Thymus (tissue), 14 donors: ENCODE measurements at places on chromosomes 12 and 14.

DNA sequence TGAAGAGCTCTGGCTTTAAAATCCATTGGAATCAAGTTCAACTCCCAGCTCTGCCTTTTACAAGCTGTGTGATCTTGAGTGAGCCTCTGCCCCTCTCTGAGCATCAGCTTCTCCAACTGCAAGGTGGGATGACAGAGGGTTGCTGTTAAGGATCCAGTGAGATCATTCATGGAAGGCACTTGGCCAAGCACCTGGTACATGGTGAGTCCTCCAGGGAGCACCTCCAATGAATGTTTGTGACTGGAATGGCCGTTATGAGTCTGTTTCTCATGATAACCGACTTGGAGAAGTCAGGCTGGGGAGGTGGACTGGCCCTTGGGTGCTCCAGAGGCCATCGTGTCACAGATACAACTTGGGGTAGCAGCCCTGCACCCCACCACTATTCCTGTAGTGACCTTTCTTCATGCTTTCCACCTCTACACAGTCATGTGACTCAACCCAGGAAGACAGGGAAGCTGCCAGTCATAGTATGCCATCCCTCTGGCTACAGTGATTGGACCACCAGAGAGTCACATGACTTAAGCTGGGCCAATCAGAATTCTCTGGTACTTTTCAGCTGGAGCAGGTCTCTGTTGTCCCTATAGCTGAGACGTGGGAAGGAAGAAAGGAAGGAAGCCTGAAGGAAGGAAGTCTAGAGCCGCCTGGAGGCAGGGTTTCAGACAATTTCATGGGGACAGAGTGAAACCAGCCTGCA lies 146.5 kb upstream of the MYL2 start:
- DNase-seq = peak; percentile 9

DNA sequence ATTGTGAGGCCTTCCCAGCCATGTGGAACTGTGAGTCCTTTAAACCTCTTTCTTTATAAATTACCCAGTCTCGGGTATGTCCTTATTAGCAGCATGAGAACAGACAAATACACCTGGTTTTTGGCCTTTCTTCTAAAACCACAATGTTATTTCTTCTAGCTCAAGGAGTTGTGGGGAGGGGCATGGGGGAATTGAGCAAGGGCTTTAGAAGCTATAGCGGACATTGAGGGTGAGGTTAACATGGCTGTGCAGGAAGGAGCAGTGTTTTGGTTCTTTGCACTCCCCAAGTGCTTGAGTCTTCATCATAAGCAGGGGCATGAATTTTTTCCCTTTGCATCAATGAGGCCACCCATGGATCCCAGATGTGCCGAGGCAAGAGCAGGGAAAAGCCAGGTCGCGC lies 86.8 kb downstream of the SPRING1 start:
- no peak for DNase-seq

- no peak for DNase-seq
Observed at GRCh38 chr14:92323011-92323915, at the start of gene SLC24A4. Gene SLC24A4, plus strand, starts transcription at chr14:92323165. Its CDS starts 666 bp downstream, at chr14:92323831.

GRCh38 chr14:104931771-104932675 lies 7.3 kb downstream of the PLD4 start:
- DNase-seq = no peak

DNA sequence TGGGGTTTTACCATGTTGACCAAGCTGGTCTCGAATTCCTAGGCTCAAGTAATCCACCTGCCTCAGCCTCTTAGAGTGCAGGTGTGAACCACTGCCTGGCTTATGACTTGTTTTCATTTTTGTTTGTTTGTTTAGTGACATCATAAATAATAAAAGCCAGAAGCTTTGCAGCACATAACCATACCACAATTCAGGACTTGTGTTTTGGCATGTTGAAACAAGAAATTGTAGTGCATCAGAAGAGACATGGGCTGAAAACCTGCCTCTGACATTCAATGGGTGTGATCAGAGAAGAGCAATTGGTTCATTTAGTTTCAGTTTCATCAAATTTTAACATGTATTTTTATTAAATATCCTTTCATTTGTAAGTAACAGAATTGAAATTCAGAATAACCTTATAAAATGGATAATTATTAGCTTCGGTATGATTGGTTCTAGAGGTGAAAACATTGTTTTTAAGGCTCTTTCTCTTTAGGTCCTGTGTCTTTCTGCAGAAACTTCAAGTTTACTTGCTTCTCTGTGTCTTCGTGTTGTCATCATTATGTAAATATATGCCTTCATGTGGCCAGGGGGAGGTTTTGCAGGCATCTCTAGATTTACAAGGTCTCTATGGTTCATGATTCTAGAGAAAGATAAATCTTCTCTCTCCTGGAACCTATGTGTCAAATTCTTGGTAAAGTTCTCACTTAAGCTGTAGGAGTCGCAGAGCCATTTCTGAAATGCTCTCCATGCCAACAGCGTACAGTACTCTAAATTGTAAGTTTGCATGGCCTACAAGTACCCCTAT lies 312.0 kb downstream of the KCNC2 start:
- DNase-seq = no peak

GRCh38 chr12:94586589-94587259 lies 63.6 kb downstream of the TMCC3 start:
- no peak for DNase-seq

- no peak for DNase-seq
Observed at GRCh38 chr12:79370021-79370420, 320.7 kb downstream of the PAWR start.

DNA sequence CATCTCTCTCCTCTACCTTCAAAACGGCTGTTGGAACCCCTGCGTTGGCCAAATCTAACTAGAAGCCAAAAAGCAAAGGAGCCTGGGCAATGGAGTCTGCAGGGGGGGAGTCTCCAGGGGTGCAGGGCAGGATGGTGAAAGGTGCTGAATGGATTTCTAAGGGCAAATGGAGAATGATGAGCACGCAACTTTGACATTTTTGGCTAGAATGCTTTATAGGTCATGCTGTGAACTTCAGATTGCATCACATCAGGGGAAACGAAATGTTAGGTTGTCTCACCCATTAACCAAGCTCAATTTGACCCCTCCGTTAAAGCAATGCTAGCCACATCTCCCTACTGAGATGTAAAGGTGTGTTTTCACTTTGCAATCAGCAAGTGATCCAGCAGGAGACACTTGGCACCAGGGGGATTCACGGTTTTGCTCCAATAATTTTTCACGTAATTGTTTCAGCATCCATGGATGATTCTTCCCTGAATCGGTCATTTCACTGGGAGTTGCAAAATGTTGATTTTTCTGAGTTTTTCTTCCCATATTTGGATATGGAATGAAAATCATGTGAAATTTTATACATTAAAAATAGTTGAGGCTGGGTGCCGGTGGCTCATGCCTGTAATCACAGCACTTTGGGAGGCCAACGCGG lies 78.0 kb upstream of the MDM1 start:
- DNase-seq = no peak

DNA sequence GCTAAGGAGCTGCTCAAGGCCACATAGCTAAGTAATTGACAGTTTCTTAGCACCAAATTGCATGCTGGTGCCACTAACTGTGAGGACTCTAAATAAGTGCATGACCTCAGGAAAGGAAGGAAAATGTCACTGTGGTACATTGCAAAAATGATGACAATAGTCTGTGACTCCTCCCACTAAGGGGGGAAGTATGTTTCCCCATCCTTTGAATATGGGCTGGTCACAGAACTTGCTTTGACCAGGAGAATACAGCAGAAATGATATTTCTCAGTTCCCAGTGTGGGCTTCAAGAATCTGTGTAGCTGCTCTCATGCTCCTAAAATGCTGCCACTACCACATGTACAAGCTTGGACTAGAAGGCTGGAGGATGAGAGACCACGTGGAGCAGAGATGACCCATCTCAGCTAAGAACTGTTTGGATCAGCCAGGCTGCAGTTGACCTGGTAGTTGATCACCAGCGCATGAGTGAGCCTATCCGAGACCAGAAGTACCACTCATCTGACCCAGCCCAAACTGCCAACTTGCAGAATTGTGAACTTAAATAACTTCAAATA lies 42.2 kb upstream of the NOS1 start:
- DNase-seq = no peak

GRCh38 chr12:85029456-85029855 lies 6.6 kb downstream of the TSPAN19 start:
- peak; percentile 28 for DNase-seq

- no peak for DNase-seq
Observed at GRCh38 chr14:69713209-69713781, 53.6 kb upstream of the SRSF5 start.

DNA sequence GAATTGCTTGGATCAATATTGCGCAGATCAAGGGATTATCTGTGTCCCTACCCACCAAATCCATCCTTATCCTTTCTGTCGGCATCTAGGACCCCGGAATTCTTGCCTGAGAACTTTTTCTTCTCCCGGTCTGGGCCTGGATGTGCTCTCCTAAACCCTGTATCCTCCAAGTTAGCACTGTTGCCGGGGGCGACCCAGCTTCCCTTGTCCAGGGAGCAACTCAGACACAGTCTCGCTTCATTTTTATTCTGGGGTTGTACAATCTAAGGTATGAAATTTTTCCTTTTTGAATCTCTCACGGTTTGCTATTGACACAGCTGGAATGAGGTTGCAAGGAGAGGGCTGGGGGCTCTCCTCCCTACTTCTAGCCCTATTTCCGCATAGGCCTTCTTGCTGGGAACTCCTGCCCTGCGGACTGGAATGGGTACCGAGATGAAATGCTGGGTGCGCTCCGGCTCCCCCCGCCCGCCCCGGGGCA lies 403 bp upstream of the PNP start:
- DNase-seq = no peak

DNA sequence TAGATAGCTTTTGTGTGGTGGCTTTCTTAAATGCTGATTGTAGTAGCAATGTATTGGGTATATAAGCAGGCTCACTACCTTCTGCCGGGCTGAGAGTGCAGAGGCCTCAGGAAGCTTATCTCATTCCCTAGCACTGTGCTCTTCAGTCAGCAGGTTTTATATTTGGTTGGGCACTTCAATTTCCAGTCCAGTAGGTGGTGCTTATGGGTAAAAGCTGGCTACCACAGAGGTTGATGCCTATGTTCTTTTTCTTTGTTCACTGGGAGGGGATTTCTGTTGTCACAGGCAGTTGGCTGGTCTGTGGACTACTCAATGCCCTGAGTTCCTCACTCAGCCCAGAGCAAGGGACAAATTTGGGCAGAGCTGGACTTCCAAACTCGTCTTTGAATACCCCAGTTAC lies 43.0 kb upstream of the GLIPR1 start:
- DNase-seq = no peak

- no peak for DNase-seq
Observed at GRCh38 chr12:1606021-1606622, 11.7 kb upstream of the FBXL14 start.

- no peak for DNase-seq
Observed at GRCh38 chr12:53843545-53843944, 91.8 kb upstream of the CISTR start.

DNA sequence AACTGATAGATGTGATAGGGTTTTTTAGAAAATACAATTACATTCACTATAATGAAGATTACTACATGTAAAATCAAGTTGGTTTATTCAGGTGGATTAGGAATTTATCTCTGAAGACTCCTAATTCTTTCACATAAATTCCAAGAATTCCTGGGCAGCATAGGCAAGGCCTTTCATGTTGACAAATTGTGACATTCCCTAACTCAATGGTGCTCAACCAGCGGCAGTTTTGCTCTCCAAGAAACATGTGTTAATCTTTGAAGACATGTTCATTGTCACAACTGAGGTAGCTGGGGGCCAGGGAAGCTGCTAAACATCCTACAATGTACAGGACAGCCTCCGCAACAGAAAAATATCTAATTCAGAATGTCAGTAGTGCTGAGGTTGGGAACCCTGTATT lies 46.3 kb downstream of the PTPRQ start:
- no peak for DNase-seq

- no peak for DNase-seq
Observed at GRCh38 chr12:80189241-80189640, 89.9 kb downstream of the OTOGL start.

DNA sequence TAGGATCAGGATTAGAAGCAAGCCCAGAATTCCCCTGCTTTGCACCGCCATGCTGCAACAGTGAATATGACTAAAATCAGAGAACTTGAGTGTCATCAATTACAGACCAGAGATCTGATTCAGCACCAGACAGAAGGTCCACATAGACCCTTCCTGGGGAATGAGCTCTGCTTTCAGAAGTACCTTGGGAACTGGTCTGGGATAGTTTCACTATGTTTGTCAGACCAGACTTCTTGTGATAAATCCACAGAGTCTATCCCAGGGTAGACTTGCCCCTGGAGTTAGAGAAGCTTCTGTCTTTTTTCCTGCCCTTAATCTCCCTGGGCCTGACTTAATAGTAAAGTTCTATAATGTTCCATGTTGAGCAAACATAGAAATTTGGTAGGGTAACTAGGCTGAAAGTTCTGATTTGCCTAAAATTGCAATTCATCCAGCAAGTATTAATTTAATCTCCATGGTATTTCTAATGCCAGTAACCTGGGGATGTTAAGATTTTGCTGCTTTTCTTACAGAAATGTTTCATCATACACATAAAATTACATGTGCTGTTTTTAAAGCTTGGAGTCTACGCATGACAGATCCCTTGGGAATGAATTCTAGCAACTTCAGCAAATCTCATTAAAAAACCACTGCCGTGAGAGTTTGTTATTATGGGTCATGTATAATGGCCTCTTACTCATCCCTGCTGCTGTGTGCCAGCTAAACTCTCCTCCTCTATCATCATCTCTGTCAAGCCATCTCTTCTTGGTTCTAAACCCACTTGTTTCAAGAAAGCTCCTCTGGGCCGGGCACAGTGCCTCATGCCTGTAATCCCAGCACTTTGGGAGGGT lies 61.3 kb upstream of the METAP2 start:
- no peak for DNase-seq

DNA sequence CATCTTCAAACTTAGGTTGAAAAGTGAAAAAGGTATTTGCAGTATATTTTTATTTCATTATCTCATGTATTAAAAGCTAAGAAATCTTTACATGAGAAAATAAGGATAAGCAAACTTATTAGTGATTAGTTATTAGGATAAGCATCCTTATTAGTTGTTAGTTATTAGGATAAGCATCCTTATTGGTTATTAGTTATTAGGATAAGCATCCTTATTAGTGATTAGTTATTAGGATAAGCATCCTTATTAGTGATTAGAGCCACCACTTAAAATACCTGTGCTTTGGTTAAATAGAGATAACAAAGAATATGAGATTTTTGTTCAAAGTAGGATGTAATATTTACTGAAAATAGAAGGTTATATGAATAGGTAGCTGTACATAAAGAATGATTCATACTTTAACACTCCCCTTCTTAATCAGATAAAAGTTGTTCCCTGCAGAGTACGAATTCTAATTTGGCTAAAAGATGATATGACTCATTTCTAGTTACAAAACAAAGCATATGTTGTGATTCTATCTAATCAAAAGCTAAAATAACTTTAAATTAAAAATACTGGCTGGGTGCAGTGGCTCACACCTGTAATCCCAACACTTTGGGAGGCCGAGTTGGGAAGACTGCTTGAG lies 56.4 kb downstream of the KDM5A start:
- no peak for DNase-seq

GRCh38 chr14:55277972-55278740 lies 6.9 kb downstream of the FBXO34 start:
- no peak for DNase-seq
